ENCODE measurements at places on chromosomes 5 and 9. TPM values are rescaled to one million over a fixed set of nuclear protein-coding genes. Genes with fewer than 3 reads are reported as not detected.

DNA sequence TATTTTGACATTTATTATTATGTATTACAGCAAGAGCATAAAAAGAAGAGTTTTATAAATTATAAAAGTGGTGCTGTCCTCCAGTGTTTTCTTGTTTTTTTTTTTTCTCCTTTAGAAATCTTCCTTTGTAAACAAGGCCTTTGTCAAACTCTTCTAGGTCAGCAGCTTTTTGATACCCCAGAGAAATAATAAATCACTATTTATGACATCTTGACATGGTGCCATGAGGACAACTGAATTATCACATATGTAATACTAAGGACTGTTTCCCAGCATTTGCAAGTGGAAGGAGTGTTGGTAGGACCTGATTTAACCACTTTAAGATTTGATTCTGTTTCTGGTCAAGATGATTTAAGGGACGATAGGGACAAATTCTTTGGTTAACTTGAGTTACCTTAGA, 4.6 kb downstream of the SMARCA2 start:
- no peak for DNase-seq

- DNase-seq: no peak
These were observed at the start of gene OR1J1 for GRCh38 chr9:122477826-122478225. Gene OR1J1 (minus strand): TSS chr9:122477926. CDS start chr9:122477926, 0 bp downstream.

GRCh38 chr9:113993838-113994540, 84.1 kb downstream of the AMBP start:
- DNase-seq: no peak

DNA sequence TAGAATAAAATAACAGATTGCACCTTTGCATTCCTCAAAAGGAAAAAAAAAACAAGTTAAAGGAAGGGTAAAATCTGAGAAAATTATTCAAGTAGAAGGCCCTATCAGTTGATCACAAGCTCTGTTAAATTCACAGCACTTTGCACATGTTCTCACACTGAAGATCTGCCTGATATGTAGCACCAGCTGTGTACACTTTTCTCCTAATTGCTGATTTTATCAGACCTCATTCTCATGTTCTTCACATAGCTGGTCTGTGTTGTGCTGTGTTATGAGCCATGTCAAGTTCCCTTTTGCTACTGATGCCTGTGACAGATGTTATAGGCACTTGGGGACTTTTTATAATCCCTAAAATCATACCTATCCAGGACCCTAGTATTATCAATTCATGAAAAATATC, 390.4 kb upstream of the PRR16 start:
- no peak for DNase-seq

GRCh38 chr9:116767219-116767618, 80.1 kb downstream of the TRIM32 start:
- DNase-seq: no peak

DNA sequence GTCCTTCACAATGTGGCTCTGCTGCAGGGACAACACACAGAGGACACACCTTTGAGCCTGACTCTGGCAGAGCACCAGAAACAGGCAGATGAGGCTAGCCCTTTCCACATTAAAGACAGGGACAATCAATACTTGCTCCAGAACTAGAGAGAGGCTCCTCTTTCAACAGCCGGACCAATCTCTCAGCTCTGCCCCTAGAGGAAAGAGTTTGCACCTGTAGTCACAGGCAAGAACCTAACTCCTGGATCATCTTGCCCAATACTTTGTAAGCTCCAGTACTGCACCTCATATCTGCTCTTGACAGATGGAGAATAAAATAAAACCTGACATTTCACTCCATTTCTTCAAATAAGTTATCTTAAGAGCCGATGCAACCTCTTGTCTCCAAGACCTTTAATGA, 52.1 kb downstream of the EPB41L4A start:
- DNase-seq: peak; percentile 58

GRCh38 chr5:112762113-112762810, 24.6 kb downstream of the APC start:
- no peak for DNase-seq

- no peak for DNase-seq
These were observed 291.8 kb downstream of the AOPEP start for GRCh38 chr9:95018099-95018936.

- DNase-seq: no peak
These were observed 534.5 kb downstream of the EBF1 start for GRCh38 chr5:158565017-158565789.

GRCh38 chr9:116243708-116244107, 90.1 kb downstream of the PAPPA start:
- DNase-seq: no peak

DNA sequence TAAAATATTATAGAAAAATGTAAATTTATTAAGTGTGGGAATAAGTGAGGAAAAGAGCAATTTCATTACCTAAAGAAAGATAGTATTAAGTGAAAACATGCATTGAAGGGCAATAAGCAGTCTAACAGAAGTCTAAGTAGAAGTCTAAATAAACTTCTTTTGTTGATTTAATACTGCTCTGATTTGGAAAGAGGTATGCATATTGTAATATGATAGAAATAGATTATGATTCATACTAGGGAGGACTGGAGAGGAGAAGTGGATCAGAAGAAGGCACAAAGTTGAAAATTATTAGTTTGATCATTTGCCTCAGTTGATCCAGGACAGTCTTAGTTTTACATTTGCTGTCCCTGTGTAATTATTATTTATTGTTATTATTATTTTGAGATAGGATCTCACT, 6.6 kb upstream of the ERBIN start:
- DNase-seq: no peak

GRCh38 chr9:95316274-95316673, 1.2 kb downstream of the FANCC start:
- no peak for DNase-seq

GRCh38 chr5:81418606-81419005, 24.7 kb upstream of the ACOT12 start:
- DNase-seq: no peak

DNA sequence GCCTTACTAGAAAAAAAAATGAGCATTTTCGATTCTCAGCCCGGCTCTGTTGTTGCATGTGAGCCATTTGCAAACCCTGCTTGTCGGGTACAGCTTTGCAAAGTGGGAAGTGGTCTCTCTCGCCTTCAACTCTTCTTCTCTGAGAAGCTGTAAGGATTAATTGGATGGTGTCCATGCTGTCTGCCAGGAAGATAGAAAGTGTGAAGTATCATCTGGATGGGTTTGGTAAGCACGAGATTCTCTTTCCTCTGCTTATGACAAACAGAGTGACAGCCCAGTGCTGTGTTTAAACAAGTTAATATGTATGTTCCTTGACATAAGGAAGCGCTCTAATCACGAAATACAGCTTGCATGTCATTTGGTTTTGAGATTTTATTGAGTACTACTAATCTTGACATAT, 109.1 kb upstream of the SPATA31D4 start:
- no peak for DNase-seq

DNA sequence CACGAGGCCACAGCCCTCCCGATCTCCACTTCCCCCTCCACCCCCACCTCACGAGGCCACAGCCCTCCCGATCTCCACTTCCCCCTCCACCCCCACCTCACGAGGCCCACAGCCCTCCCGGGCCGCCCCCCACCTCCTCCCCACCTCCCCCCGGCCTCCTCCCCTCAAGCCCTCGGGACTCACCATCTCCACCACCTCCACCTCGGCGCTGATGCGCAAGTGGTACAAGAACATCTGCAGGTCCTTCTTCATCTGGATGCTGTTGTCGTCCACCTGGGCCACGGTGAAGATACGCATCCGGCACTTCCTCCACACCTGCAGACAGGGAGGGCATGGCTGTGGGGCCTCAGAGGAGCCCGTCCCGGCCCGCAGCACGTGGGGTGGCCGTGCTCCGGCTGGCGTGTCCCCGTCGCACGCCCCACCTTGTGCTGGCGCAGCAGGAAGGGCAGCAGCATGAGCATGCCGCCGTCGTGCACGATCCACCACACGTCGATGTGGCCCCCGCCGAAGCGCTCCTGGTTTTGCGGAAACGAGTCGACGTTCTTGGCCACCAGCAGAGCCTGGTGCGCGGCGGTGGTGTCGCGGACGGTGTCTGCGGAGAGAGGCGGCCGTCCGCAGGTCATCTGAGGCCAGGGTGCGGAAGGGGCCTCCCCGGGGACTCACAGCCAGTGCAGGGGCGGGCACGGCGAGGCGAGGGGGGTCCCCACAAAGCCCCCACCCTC, 48.0 kb downstream of the SLC12A7 start:
- no peak for DNase-seq

DNA sequence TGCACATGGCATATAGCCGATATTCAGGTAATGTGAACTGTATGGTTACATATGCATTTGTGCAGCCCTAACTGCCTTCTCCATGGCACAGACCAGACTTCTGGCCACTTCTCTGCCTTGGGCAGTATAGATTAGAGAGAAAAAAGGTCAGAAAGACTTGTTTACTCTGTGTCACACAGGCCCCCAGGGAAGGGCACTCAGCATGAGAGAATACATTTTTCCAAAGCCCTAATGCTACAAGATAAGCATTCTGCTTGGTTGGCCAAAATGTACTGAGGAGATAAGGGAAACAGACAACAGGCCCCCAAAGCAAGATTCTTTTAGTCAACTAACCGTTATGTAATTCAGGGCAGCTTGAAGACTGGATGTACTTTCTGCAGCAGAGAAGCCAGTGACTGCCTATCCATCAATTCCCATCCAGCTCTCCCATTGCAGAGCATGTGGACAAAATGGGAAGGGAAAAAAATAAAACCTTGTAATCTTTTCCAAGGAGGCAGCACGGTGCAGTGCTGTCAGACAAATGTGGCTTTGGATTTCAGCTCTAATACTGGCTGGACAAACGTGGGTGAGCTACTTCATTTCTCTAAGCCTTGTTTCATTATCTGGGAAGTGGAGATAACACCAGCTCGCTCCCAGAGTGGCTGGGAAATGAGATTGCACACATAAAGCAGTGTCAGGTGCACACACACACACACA, 205.9 kb downstream of the NSG2 start:
- no peak for DNase-seq

- no peak for DNase-seq
These were observed 10.8 kb upstream of the FCHSD1 start for GRCh38 chr5:141662028-141662427.

DNA sequence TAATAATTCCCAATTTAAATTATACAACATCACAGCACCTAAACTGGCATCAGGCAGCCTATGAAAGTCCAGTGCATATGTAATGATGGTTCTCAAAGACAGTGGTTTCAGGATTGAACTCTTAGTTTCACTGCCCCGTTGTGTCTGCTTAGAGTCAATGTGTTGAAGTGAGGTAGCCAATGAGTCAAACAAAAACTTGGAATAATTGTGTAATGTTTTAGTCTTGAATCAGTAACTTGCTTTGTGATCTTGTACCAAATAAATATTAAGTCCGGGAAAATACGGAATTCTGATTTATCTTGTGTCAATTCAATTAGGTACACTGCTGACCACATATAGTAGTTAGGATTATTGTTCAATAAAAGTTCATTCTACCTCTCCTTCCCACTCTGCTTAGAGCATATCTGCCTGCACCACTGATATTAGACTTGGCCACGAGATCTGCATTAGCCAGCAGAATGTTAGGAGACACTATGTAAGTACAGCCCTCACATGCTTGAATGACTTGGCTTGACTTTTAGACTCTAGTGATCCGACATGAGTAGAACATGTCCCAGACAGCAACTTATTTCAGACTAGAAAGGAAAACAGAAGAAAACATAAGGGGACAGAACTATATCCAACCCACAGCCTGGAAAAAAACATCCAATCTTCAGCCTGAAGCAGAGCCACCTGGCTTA, 441.5 kb upstream of the PTGER4 start:
- no peak for DNase-seq

- no peak for DNase-seq
These were observed 381.4 kb downstream of the ACTL7B start for GRCh38 chr9:108474356-108474755.

GRCh38 chr9:100449420-100449819, 22.5 kb downstream of the MSANTD3 start:
- DNase-seq: no peak

DNA sequence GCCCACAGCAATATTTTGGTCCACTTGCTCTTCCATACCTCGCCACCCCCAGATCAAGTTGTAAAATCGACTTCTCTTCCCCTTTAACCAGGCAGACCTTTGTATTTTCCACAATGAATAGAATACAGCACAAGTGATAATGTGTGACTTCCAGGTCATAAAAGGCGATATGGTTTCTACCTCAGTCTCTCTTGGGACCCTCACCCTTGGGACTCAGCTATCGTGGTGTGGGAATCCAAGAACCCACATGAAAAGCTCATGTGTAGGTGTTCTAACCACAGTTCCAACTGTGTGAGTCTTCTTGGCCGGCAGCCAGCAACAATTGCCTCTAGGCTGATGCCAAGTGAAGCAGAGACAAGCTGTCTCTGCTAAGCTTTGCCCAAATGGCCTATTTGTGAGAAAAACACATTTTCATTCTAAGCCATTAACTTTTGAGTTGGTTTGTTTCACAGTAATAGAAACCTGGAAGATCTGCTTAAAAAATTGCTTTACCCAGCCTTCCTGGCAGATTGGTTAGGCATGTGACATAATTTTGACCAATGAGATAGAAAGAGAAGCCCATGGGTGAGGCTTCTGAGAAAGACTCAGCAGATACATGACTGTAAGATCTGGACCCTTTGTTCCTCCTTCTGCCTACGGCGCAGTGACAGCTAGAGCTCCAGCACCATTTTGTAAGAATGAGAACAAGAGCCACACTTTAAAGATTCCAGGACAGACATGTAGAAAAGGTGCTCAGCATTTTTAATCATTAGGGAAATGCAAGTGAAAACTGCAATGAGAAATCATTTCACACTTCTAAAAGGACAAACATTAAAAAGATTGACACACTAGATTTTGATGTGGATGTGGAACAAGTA, 18.3 kb upstream of the MLLT3 start:
- DNase-seq: no peak

- DNase-seq: no peak
These were observed 259.9 kb upstream of the TARS1 start for GRCh38 chr5:33180900-33181299.

LARP1 gene
- 370 TPM for total RNA-seq

BARHL1 gene
- not detected for total RNA-seq

TEK gene
- 1.8 TPM for total RNA-seq

PLEKHG4B gene
- total RNA-seq: 44.3 TPM

CBY3 gene
- 1.6 TPM for total RNA-seq

C5orf58 gene
- total RNA-seq: 1.4 TPM

ALDH1B1 gene
- 51.5 TPM for total RNA-seq

PRDM9 gene
- not detected for total RNA-seq

MINAR2 gene
- total RNA-seq: not detected

SLCO6A1 gene
- total RNA-seq: 0.46 TPM

CER1 gene
- total RNA-seq: 22.3 TPM

C7 gene
- total RNA-seq: 0.52 TPM

SPEF2 gene
- total RNA-seq: 0.33 TPM

LOX gene
- total RNA-seq: 0.79 TPM

SPRY4 gene
- 92.4 TPM for total RNA-seq

ZNF454 gene
- total RNA-seq: not detected

SPINK7 gene
- total RNA-seq: not detected

MCTP1 gene
- 3.0 TPM for total RNA-seq

ZCCHC7 gene
- 20.3 TPM for total RNA-seq

All from H9 (cell line).